ENCODE measurements at places on chromosomes 6 and 20.

DNA sequence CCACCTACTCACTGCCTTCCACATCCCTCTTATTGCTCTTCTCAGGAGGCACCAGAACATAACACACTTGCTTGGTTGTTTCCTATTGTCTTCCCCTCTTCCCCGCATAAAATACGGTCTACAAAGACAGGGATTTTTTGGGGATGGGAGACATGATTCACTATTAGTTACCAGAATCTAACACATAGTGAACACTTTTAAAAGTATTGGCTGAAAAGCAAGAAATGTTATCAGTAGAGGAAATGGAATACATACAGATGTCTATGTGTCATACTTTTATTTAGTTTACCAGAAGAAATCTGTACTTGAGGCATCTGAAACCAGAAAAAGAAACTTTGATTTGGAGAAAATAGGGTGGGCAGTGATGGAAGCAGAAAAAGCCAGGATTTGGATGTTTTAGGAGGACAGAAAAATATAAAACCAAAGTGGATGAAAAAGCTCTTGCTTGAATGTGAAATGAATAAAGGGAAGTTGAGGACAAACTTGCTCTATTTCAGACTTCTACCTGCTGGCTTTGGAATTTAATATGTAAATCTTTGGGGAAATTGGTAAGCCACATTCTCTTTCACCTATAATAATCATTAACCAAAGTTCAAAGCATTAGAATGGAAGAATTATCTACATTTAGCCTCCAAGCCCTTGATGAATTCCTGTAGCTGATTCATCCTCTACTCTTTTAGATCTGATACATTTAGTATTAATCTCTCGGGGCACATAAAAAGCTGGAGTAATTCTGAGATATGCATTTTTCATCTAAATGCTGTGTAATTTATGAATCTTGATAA is 82.6 kb downstream of the DOK5 start:
- no peak for DNase-seq

GRCh38 chr6:21201187-21201586 is 392.4 kb upstream of the SOX4 start:
- no peak for DNase-seq

- no peak for DNase-seq
Observed at GRCh38 chr6:159985296-159985945, 16.5 kb downstream of the IGF2R start.

GRCh38 chr6:125302840-125303511 is 1.2 kb upstream of the HDDC2 start:
- no peak for DNase-seq

DNA sequence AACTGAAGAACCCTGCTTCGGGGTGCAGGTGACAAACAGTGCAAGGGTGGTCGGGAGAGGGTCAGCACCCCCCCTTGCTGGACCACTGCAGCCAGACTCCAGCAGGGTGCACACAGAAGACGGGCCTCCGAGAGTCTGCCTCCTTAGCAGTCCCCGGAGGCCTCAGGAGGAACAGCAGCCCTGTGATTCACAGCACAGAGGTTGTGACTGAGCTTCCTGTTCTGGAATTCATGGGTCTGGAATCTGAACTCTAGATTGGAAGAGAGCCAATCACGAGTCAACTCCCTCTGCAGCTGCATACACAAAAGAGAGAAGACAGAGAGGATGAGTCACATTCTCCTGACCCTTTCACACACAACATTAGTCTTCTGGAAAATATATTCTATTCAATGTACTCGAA is 249.0 kb upstream of the OPRM1 start:
- DNase-seq, result no peak

GRCh38 chr20:3459881-3460307 is 10.9 kb upstream of the ATRN start:
- DNase-seq, result no peak

- no peak for DNase-seq
Observed at GRCh38 chr6:14711704-14712379, 534.0 kb upstream of the JARID2 start.

- no peak for DNase-seq
Observed at GRCh38 chr6:128017288-128017687, 116.4 kb upstream of the THEMIS start.

- no peak for DNase-seq
Observed at GRCh38 chr6:13648850-13649249, 33.7 kb downstream of the NOL7 start.

DNA sequence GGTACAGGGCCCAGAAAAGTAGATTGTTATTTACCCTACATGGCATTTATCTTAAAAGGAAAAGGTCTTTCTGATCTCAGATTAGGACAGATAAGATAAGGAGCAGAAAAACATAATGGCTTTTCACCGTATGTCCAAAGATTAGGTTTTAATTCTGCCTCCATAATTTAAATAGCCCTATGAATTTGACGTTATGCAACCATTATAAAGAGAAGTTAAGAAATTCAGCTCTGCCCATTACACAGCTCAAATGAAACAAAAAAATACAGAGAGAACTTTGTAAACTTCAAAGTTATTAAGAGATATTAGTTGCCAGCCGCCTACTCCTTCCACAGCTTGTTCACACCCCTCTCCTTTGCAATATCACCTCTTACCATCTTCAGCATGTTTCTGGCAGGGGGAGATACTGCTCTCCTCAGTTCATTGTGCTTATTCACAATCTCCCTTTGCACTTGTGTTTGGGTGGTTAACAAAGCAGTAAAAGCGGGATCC is 8.1 kb downstream of the CRISP3 start:
- no peak for DNase-seq

- DNase-seq, result no peak
Observed at GRCh38 chr6:118102401-118102800, 195.3 kb downstream of the SLC35F1 start.

DNA sequence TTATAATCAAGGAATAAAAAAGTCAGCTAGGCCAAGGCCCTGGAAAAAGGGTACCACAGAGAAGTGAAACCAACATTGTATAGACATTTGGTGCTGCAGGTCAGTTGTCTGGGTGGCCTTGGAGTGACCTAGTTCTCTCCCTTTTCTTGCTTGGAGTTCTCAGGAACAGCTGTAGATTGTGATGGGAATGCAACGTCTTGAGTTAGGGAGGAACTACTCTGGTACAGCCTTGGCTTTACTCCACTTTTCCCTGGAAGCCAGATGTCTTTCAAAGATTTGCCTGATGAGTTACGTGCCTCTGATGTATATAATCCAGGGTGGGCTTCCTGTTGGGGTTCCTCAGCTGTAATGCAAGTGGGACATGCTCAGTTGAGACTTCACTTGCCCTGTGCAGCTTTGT is 694.7 kb downstream of the HTR1B start:
- DNase-seq, result no peak

- DNase-seq, result no peak
Observed at GRCh38 chr6:39367700-39368099, 45.2 kb upstream of the KCNK16 start.

DNA sequence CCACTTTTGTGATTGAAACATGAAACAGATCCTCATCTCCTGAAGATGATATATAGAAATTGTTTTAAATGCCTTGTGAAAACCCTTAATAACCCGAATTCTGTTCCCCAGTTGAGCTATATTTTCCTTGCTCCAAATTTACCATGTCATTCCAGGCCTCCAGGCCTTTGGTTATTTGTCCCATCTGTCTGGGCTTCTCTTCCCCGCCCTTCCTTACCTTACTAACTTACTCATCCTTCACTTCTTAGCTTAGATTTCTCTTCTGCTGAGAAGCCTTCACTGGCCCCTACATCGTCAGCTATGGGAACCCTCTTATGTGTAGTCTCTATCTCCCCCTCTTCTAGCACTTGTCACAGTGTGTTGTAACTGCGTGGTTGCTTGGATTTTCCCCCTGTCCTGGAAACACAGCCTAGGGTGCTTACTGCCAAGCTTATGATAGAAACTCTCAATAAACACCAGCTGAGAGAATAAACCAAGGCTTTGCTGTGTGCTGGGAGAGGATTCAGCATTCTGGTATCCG is 68.6 kb downstream of the SGK1 start:
- DNase-seq, result no peak

DNA sequence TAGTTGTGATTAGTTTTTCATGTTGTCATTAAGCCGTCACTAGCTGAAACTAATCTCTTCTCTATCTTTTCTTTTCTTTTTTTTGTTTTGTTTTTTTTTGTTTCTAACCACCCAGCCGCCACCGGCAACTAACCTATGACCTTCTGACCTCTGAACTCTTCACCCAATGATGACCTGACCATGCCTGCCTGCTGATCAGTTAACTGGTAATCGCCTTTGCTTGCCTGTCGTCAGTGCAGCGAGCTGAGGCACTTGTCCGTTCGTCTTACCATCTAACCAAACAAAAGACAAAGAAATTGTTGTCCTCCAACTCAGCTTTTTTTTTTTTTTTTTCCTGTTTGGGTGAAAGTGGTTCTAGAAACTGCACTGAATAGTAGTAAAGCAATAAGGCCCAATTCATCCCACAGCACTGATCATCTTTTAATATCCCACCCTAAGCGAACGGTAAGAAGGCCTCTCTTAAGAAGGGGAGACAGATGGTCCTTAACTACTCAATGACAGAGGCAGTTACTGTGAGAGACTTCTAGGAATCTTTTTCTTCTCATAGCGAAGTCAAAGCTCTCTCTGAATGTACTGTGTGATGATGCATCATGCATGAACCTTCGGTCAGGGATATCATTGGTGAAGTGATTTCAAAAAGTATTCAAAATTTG is 156.2 kb downstream of the QKI start:
- no peak for DNase-seq

GRCh38 chr6:150004101-150004782 is 21.1 kb downstream of the RAET1L start:
- DNase-seq, result no peak

DNA sequence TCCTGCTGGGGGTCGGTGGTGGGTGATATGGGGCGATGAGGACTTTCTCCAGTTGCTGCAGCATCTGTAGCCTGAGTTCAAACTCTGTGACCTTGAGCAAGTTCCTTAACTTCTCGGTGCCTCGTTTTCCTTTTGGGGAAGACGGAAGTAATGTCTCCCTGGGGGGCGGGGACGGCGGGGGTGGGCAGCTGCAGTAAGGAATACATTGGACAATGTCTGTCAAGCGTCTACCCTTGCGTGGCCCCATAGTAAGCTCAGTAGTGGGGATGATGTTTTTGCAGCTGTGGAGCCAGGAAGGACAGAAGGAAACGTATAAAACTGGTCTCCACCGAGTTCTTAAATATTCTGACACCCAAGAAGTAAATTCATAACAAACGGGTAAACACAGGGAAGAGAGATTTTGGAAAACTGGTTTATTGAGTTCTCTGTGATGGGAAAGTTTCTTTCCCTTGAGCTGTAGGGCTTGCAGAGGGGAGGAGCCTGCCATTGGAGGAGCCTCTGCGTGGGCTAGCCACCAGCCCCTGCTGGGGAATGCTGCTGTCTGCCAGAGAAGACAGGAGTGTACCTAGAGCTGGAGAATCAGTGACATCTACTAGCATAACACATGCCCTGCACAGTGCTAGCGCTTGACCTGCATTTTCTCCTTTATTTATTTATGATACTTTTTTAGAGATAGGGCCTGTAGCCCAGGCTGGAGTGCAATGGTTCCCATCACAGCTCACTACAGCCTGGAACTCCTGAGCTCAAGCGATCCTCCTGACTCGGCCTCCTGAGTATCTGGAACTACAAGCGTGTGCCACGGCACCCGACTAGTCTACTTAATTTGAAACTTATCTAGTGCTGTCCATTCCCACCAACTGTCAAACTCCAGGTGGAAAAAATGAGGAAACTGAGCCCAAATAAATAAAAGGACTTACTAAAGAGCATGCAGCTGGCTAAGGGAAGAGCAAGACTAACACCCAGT is 1.2 kb upstream of the ACSS1 start:
- DNase-seq, result no peak

- no peak for DNase-seq
Observed at GRCh38 chr20:38812182-38812581, 6.7 kb downstream of the PPP1R16B start.

All from stimulated activated CD8-positive, alpha-beta memory T cell treated with anti-CD3 and anti-CD28 coated beads, Interleukin-15, amount 100 ng/mL, for 48 hours (primary cell).